ENCODE measurements at places on chromosomes 13 and 19.

- DNase-seq: no peak
Observed at GRCh38 chr13:50208826-50209335, 193.6 kb downstream of the KCNRG start.

DNA sequence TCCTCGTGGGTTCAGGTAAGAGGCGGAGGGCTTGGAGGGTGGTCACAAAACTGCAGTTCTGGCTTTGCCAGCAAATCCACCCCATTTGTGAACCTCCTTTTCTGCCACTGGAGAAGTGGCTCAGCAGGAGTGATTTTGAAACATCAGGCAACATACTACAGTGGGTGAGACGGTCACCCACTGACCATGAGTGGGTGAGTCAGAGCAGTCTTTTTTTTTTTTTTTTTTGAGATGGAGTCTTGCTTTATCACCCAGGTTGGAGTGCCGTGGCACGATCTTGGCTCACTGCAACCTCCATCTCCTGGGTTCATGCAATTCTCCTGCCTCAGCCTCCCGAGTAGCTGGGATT, 3.0 kb downstream of the TOMM40 start:
- no peak for DNase-seq

DNA sequence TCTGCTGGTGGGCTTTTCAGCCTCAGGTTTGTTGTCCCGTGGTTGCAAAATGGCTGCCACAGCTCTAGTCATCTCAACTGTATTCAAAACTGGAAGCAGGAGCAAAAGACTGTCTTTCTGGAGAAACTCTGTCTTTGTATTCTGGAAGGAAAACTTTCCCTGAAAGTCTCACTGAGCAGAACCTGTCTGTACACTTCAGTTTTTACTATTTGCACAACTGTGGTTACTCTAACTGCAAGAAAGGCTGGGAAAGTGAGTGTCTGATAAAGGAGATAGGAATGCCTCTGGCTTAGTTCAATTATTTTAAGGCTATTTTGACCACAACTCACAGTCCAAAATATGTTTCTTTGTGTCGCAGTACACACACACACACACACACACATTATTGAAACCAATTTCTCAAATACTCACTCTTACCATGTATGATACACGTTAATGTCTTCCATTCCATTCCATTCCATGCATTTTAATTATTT, 49.7 kb upstream of the EHD2 start:
- DNase-seq: no peak

- no peak for DNase-seq
Observed at GRCh38 chr13:110164706-110165105, 142.3 kb downstream of the COL4A1 start.

- DNase-seq: no peak
Observed at GRCh38 chr19:35791814-35792279, 16.5 kb downstream of the ARHGAP33 start.

DNA sequence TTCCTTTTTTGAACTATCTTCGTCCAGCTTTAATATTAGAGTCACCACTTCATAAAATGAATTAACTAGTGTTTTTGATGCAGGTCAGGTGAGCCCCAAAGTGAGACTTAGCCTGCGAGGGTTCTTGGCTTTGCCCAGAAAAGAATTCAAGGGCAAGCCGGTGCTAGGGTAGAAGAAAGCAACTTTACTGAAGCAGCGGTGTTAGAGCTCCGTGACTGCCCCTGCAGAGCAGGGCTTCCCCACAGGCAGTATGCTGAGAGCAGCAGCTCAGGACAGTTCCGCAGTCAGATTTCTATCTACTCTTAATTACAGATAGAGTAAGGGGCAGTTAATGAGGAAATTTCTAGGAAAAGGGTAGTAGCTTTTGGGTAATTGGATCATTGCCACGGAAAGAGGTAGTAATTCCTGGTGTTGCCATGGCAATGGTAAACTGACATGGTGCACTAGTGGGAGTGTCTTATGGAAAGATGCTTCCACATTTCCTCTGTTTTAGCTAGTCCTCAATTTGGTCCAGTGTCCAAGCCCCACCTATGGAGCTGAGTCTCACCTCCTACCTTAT, 432.2 kb upstream of the ZNF507 start:
- DNase-seq: no peak

GRCh38 chr19:306151-306900, 15.1 kb upstream of the PLPP2 start:
- no peak for DNase-seq

DNA sequence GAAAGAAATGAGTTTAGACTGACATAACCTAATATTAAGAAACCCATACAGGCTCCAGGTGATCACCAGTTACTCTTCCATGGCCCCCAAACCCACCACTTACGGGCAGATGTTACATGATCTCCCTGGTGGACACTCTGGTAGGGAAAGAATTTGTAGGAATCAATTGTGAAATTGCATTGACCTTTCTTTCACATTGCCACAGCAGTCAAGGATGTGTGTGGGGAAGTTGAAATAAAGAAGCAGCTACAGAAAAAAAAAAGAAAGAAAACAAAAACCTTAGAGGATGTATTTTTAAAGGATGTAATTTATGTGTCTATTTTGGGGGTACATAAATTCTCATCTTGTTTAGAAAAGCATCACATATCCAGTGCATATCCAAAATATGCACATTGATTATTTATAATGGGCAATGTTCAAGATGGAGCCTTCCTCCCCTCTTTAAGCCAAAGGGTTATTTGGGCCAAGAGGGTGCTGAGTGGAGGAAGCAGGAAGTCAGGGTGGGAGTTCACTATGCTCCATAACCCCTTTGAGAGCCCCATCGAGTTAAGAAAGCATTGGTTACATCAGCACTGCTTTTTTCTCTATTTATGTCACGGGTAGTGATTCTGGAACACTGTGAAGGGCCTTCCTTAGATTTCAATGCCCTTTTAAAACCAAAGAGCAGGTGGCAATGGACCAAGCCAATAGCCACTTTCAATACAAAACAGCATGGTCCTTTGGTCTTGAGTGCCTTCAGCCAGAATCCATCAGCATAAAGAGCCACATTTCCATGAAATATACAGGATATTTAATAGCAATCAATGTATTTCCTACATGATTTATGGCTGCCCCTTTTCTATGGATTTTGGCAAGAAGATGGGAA, 169.6 kb downstream of the LACC1 start:
- DNase-seq: no peak

DNA sequence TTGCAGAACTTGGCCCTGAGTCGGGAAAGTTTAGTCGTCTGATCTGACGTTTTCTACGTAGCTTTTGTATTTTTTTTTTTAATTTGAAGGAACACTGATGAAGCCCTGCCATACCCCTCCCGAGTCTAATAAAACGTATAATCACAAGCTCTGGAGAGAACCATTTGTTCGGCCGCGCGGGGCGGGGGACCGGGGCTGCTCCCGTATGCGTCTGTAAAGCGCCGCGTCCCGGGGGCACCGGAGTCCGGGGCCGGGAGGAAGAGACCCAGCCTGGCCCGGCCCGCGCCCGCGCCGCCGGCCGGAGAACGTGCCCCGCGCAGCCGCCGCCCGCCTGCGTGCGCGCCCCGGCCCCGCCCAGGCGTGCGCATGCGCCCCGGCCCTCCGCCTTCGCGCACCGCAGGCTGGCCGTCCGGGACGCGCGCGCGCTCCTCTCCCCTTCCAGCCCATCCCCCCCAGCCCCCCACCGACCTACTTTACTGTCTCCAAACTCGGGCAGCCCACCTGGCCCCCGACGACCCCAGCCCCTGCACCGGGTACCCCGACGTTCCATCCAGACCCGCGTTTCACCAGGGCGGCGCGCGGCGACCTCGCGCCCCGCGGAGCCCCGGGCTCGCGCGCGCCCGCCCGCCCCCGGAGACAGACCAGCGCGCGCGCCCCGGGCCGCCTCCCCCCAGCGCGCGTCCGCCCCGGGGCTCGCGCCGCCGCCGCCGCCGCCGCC, 785 bp upstream of the USF2 start:
- peak; percentile 71 for DNase-seq
